ENCODE measurements at places on chromosomes 3 and 15.
A peak's percentile ranks its signal among the peaks of the same experiment; 100 is the strongest.

- DNase-seq, result peak; percentile 9
Measured at GRCh38 chr15:51307811-51308210, 30.6 kb downstream of the CYP19A1 start.

DNA sequence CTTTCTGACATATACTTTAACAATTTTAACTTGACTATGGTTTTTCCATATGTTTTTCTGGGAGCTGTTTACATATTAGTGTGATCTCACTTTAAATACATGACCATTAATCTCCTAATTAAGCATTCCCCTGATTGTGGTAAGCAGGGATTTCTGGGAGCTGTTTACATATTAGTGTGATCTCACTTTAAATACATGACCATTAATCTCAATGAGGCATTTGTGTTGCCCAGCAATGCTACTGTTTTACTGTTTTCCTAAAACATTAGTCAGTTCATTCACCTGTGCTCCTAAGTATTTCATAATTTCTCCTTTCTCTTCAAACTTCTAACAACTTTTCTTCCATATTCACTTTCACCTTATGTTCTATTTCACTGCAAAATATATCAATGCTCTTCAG lies 3.6 kb upstream of the GRAMD1C start:
- no peak for DNase-seq

DNA sequence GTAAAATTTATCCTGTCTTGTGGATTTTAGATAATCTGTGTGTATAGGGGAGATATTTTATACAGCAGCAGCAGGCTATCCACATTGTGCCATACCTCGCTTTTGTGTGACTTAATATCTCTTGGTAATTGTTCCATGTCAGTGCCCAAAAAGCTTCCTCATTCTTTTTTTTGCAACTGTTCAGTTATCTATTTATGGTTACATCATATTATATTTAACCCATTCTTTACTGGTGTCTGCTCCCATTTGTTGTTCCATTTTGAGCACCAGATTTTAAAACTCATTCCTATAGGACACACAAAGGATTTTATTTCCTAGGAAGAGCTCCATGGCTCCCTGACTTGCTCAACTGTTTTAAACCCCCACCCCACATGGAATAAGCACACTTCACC lies 86.3 kb upstream of the RASGRP1 start:
- DNase-seq, result no peak

GRCh38 chr3:24258727-24259600 lies 235.7 kb downstream of the THRB start:
- no peak for DNase-seq

DNA sequence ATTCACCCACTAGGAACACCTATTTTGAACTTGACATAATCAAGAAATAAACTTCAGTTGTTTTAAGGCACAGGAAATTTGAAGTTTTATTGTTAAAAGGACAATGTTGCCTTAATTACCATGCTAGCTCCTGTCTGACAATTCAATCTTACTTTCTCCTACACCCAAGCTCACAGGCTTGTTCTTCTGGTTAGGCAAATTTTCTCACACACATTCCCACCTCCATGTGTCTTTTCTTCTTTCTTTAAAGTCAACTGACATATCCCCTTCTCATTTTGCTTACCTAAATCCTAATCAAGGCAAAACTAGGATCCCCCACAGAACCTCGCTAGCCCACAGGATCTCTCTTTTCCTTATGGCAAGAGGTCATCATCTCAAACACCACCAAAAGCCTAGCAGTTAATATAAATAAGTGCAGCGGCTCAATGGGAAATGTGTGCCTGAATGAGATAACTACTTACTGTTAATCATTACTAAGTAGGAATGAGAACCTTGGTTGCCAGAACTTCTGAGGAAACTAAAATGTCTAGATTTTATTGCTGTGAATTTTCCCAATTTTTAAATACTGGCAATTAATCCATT lies 189.3 kb downstream of the PLCH1 start:
- no peak for DNase-seq

DNA sequence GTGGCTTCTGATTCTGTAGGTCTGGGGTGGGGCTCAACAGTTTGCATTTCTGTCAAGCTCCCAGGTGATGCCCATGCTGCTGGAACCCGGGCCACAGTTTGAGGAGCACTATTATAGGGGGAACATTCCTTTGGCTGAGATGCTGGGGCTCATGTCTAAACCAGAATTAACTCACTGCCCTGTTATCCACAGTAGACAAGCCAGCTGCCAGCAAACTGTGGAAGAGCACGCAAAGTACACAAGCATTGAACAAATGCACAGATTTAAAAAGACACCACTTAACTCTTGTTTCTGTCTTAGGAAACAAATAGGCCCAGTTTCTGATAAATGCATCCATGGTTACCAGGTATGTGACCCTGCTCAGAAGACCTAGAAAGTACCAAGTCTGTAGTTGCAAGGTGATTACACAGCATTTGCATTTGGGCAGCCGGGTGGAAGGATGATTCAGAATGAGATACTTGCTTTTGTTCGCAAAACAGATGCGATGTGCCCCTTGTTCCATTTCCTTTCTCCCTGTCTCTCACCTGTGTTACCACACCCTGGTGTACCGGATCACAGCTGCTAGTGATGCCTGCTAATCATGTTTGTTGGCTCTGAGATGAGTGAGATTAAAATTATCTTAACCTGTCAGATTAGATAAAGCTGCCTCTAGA lies 12.4 kb downstream of the GYG1 start:
- peak; percentile 12 for DNase-seq

DNA sequence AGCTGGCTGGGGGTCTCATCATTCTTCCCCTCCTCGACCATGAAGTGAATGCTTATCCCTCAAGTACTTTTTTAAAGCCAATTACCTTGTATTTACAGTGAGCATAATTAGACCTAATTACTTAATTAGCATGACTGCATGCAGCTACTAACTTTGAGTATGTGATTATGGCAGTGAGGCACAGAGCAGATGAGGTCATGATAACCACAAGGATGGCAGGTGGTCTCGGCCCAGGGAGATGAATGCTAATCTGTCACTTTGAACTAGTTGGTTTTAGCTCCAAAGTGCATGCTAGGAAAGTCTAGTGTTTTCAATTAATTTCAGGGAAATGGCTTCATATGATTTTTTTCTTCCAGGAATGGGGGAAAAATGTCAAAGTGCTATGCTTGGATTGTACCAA lies 233.8 kb downstream of the NTRK3 start:
- no peak for DNase-seq

GRCh38 chr3:30078736-30079135 lies 527.7 kb upstream of the TGFBR2 start:
- DNase-seq, result no peak

DNA sequence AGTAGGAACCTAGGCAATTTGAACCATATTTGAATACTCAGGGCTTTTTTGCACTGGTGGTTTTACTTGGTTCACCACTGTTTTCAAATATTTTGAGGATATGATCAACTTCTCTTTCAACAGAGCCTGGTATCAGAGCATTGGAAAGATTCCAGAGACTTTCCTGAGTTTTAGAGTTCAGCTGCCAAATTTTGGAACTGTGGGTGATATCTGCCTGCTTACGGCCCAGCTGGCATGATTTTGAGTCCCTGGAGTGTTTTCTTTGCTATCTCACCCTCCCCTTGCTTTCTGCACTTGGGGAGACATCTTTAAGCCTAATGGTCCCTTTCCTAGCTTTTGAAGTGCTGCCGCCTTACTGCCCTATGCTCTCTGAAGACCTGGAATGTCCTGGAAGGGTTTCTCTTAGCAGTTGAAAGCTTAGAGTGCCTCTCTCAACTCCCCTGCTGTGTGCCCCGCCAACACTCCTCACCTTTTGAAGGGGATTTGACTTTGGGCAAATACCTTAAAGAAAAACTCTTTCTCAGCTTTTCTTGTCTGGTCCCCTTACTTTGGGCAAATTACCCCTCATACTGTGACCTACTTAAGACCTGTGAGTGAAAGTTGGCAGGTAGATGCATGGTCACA lies 539.1 kb downstream of the MFSD1 start:
- no peak for DNase-seq

DNA sequence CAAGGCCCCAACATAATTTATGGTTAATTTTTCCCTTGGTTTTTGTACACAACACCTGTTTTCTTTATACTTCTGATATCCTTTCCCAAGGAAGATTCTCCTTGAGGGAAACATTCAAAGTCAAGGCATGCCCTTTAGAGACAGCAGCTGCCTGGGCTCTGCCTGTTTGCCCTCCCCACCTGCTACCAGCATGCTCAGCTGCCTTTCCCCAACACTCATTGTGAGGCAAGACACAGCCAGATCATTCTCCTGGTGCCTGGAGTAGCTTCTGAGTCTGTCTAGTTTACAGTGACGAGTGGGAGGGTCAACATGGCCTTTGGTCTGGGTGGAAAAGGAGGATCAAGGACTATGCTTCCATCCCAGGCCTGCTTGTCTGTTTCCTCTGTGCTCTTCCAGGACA lies 132.5 kb downstream of the EPHB1 start:
- no peak for DNase-seq

GRCh38 chr3:98013411-98014267 lies 21.5 kb downstream of the GABRR3 start:
- DNase-seq, result peak; percentile 6

- DNase-seq, result no peak
Measured at GRCh38 chr3:11982341-11982941, 21.7 kb upstream of the SYN2 start.

GRCh38 chr15:68383161-68384074 lies 48.5 kb downstream of the ITGA11 start:
- peak; percentile 16 for DNase-seq

GRCh38 chr15:40906991-40907802 lies 12.9 kb downstream of the VPS18 start:
- no peak for DNase-seq

DNA sequence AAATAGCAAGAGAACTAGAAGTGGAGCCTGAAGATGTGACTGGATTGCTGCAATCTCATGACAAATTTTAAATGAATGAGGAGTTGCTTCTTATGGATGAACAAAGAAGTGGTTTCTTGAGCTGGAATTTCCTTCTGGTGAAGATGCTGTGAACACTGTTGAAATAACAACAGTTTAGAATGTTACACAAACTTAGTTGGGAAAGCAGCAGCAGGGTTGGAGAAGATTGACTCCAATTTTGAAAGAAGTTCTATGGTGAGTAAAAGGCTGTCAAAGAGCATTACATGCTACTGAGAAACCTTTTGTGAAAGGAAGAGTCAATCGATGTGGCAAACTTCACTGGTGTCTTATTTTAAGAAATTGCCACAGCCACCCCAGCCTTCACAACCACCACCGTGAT lies 220.9 kb upstream of the LRRFIP2 start:
- no peak for DNase-seq

- DNase-seq, result no peak
Measured at GRCh38 chr3:120090422-120090821, 3.8 kb downstream of the GSK3B start.

GRCh38 chr3:147886879-147887278 lies 477.7 kb downstream of the ZIC1 start:
- DNase-seq, result no peak

DNA sequence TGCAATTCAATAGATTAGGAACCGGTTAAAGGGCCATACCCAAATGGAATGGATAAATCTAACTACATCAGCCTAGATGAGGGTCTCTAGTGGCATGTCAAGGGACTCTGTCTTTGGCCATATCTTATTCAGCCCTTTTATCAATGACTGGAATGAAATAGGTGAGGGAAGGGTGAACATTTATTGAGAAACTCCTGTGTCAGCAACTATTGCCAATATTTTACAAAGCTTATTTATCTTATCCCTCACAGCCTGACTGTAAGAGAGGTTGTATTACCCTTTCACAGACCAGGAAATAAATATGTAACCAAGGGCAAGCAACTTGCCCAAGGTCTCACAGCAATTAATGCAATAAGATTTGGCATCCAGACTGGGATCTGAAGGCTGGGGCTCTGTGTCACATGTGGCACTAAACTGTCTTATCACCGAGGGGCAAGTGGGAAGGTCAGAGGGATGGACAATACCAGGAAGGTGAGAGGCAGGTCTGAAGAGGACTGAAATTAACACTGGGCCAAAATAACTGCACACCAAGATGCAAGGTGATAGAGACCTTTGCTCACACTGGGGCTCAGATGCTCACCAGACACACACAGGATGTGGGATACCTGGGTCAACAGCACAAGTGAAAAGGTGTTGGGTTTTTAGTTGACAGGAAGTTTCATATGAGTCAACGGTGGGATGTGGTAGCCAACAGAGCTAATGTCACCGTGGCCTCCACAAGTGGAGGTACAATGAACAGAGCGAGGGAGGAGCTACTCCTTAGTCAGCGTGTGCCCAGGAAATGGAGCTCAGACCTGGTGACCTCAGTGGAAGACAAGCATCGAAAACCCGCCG lies 261.3 kb downstream of the RPLP1 start:
- no peak for DNase-seq

GRCh38 chr3:5442106-5442785 lies 254.7 kb downstream of the EDEM1 start:
- DNase-seq, result no peak

DNA sequence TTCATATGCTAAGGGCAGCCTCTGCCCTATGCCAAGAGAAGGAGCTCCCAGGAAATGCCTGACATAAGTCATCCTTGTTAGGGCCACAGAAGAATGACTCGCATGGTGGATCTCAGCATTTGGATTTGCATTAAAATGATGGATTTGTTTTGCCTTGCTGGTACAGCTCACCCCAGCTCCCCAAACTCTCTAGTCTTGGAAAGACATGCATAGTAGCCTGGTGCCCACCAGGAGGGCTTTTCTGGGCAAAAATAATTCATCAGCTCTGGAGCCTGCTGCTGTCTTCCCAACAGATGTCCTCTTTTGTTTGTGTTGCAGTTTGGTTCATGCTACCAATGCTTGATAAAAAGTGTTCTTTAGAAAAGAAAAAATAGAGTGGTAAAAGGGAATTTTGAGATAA lies 833.0 kb downstream of the AGBL1 start:
- DNase-seq, result no peak

GRCh38 chr3:158264894-158265293 lies 155.0 kb downstream of the RSRC1 start:
- no peak for DNase-seq

DNA sequence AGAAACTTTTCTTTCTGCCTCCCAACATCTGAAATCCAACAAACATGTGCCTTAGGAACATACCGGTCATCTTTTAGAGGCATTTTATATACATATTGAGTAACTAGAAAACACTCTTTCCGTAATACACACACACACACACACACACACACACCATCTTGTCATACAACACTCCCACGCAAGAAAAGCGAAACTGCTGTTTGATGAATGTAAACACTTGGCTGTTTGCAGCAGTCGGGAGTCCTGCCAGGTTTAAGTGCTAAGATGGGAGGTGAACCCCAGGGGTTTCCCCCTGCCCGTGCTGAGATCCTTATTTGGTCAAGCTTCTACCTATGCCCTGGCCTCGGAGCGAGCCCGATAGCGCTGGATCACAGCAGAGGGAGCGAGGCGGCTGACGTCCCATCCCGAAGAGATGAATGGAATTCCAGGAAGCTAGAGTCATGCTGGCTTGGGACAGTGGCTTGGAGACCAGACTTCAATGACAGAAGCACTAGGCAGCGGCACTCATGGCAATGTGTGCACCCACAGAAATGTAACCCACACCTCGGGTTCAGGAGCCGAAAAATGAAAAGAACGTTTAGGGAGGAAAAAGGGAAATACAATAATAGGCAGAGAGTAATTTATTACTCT lies 1.3 kb upstream of the THBS1 start:
- DNase-seq, result peak; percentile 88

- no peak for DNase-seq
Measured at GRCh38 chr3:10006048-10006761, 19.6 kb upstream of the EMC3 start.

- DNase-seq, result no peak
Measured at GRCh38 chr3:63069806-63070475, 194.7 kb upstream of the CADPS start.

GRCh38 chr3:175896655-175897054 lies 1037.5 kb downstream of the NAALADL2 start:
- DNase-seq, result no peak

- DNase-seq, result no peak
Measured at GRCh38 chr15:63236272-63236671, 41.1 kb upstream of the APH1B start.
